ENCODE measurements at places on chromosomes 2 and 18. TPM values are rescaled to one million over a fixed set of nuclear protein-coding genes. Genes with fewer than 3 reads are reported as not detected.

- peak; percentile 89 for DNase-seq
Observed at GRCh38 chr2:73268830-73269685, 15.2 kb downstream of the FBXO41 start.

DNA sequence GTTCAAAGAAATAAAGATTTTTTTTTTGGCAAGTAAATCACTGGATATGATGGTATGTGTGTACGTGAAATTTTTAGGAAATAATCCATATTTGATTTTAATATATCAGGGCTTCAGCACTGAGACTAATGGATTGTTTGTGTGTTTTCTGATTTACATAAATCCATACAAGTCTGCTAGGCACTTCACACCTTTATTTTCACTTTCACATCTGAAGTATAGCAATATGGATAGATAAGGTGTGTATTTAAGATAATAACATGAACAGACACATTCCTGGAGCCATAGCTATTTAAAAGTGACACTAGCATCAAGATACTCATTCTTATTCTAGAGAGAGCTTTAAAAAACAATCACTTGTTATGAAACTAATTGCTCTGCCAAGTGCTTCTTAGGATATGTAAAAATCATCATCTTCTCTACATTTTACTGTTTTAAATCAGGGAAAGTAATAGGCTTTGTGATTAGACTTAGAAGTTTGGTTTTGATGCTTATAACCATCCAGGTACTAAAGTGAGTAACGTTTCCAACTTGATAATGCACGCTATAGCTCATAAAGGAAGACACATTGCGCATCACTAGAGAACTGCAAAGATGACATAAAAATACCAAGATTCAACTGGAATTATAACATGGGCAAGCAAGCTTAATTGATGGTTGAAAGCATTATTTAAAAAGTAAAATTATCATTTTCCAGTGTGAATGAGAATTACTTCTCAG lies 208.9 kb downstream of the ZEB2 start:
- DNase-seq, result no peak

DNA sequence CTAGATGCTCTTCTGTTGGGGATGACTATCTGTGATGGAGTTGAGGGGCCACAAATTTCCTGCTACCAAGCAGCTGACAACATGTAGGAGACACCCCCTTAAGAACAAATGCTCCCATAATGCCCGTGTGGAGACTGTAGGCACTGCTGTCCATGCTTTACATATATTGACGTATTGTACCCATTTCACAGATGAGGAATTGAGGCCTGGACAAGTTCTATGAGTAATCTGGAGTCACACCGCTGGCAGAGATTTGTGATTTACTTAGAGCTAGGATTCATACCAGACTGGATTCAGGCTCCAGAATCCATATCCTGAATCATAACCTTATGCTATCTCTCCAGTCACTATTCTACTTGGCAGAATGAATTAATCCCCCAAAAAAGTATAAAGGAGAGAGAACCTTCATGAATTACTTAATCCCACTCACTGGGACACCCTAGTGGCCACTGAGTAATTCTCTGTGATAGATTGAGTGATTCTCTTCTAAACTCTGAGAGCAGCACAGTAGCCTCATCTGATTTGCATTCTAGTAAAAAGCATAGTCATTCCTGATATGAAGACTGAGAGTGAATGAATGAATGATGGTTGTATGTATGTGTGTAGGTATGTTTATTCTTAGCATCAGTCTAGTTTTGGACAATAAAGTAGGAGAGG lies 460.7 kb upstream of the MEIS1 start:
- no peak for DNase-seq

EML6 gene
- total RNA-seq, result 18.2 TPM

DNA sequence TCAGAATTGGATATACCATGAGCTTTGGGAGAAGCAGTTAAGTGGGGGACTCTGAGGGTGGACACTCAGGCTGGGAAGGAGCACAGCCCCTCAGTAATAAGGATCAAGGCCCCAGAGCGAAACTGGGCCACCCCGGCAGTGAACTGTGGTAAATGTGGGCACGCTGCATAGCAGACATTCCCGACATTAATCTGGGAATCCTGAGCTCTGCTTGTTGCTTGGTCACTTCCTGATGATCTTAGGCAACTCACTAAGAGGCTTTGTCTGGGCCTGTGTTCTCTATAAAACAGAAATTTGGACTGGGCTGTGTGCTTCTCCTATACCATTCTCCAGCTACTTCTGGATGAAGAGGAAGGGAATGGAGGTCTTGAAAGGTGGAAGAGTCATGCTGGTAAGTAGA lies 4.8 kb downstream of the TGFBRAP1 start:
- no peak for DNase-seq

VWC2L gene
- not detected for total RNA-seq

- no peak for DNase-seq
Observed at GRCh38 chr2:5561006-5561405, 131.2 kb upstream of the SOX11 start.

DNA sequence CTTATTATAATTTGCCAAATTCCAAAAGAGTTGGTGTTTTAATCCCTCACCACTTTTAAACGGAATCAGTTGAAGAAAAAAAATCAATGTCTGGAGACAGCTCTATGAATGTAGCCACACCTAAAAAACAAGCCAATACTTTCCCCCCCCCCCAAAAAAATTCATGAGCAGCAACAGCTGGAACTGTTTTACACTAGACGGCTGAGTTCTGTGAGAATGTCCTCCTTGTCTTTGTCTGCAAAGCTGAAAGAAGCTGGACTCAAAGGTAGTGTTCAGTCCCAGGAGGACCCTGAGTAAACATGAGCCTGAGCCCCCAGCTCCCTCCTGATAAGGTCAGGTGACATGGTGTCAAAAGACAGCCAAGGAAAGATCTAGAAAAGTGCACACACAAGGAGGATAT lies 68.2 kb downstream of the ZNF521 start:
- DNase-seq, result no peak

GRCh38 chr2:58686776-58687175 lies 445.7 kb upstream of the FANCL start:
- DNase-seq, result no peak

DNA sequence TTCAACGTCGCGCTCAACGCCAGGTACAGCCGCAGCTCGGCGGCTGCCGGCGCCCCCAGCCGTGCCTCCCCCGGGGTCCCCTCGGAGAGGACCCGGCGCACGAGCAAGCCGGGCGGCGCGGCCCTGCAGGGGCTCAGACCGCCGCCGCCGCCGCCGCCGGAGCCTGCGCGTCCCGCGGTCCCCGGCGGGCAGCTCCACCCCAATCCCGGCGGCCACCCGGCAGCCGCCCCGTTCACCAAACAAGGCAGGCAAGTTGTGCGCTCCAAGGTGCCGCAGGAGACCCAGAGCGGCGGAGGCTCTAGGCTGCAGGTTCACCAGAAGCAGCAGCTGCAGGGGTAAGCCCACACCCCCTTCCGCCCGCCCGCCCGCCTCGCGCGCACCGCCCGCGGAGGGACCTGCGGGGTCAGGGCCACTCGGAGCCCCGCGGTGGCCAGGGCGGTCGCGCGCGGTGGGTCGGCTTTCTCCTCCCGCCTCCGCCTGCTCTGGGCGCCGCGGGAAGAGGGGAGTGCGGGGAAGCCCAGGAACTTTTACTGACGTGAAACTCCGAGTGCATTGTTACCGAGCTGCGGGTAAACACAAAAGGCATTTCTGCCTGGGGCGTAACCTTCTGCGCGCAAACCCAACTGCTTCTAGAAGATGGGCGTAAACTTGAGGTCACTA lies 861 bp downstream of the LTBP1 start:
- DNase-seq, result peak; percentile 79

DNA sequence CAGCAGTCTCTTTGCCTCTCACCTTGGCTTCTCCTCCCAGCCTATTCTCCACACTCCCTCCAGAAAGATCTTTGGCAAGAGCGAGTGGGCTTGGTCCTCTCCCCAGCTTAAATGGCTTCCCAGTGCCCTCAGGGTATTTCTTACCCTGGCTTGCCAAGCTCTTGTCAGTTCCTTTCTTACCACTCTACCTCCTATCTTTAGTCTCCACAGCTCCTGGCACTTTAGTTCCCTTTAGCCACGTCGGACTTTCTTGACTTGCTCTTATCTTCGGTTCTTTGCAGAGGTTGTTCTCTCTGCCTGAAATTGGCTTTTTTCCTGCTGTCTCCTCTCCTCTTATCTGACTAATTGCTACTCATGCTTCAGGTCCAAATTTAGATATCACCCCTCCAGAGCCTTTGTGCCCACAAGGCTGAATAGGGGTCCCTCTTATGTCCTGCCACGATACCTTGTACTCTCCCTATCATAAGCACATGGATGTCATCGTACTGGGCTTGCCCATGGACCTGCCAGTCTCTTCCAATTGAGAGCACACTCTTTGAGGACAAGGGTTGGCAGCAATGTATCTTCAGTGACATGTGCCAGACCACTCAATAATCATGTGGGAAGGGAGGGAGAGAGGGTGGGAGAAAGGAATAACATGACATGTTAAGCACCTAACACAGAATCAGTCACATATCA lies 131.7 kb upstream of the CTAGE1 start:
- no peak for DNase-seq

- peak; percentile 37 for DNase-seq
Observed at GRCh38 chr2:126914811-126915500, 16.3 kb downstream of the TEX51 start.

- peak; percentile 94 for DNase-seq
Observed at GRCh38 chr2:43169099-43169945, 57.1 kb downstream of the ZFP36L2 start.

IL37 gene
- total RNA-seq, result not detected

- DNase-seq, result peak; percentile 81
Observed at GRCh38 chr2:201618744-201619662, 24.3 kb downstream of the TMEM237 start.

- DNase-seq, result no peak
Observed at GRCh38 chr18:31738460-31739407, 21.9 kb downstream of the SLC25A52 start.

CHRNA1 gene
- not detected for total RNA-seq

DNA sequence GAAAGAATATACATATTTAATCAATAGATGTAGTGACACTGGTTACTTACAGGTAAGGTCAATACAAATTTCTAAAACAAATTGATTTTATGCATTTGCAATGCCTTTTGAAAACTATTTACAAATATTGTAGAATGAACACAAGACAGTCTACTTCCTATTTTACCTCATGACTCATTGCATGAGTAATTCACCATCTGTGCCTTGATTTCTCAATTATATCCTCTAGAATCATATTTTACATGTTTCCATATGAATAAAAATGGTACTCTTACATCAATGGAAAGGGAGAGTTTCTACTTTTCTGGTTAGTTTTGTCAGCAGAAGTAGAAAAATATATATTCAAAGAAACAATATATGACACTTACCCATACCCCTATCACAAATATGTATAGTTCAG lies 203.8 kb upstream of the CDH7 start:
- DNase-seq, result no peak

IL1RL1 gene
- 0.57 TPM for total RNA-seq

- no peak for DNase-seq
Observed at GRCh38 chr2:176120364-176121189, 1.9 kb upstream of the HOXD9 start.

CACNB4 gene
- 2.6 TPM for total RNA-seq

DNA sequence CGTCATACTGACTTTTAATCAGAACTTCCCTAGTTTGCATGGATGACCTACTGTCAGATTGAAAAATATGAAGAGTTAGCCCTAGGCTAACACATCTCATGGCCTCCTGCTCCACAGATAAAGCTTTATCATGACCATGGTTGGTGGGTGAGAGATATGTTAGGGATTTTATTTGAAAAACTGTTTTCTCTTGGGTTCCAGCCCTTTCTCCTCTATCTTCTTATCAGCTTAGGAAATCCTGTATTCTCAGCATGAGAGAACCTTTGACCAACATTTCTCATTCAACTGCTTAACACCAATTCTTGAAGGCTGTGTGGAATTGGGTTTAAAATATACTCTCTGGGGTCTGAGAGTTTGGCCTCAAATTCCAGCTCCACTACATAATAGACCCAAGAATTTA lies 1407.0 kb upstream of the CELF4 start:
- no peak for DNase-seq

- peak; percentile 86 for DNase-seq
Observed at GRCh38 chr2:208040199-208041171, 15.2 kb upstream of the PLEKHM3 start.
